ENCODE measurements at places on chromosomes 1 and 21. TPM values are rescaled to one million over a fixed set of nuclear protein-coding genes. Genes with fewer than 3 reads are reported as not detected.

GRCh38 chr1:236495467-236496112 lies 28.2 kb upstream of the LGALS8 start:
- no peak for DNase-seq

- DNase-seq, result no peak
Measured at GRCh38 chr21:25582888-25583287, 24.4 kb downstream of the MRPL39 start.

GRCh38 chr1:1678581-1679380 lies 13.8 kb downstream of the SLC35E2B start:
- DNase-seq, result no peak

Gene C1QC
- 33.8 TPM for total RNA-seq

Data from heart right ventricle (tissue), 16 donors.